ENCODE measurements at places on chromosomes 5 and 9.

DNA sequence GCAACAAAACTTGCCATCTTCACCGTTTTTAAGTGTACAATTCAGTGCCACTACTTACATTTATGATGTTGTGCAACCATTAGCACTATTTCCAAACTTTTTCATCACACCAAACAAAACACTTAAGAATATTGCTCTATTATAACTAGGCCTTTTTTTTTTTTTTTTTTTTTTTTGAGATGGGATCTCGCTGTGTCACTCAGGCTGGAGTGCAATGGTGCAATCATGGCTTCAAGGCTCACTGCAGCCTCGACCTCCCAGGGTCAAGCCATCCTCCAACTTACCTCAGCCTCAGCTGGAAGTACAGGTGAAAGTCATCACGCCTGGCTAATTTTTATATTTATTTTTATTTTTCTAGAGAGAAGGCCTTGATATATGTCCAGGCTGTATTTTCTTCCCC lies 22.3 kb upstream of the LMNB1 start:
- no peak for DNase-seq

GRCh38 chr9:75382126-75382525 lies 293.8 kb downstream of the OSTF1 start:
- DNase-seq, result no peak

- no peak for DNase-seq
Observed at GRCh38 chr9:69582018-69582417, 90.2 kb downstream of the APBA1 start.

GRCh38 chr5:132865668-132866341 lies 464 bp downstream of the GDF9 start:
- no peak for DNase-seq

DNA sequence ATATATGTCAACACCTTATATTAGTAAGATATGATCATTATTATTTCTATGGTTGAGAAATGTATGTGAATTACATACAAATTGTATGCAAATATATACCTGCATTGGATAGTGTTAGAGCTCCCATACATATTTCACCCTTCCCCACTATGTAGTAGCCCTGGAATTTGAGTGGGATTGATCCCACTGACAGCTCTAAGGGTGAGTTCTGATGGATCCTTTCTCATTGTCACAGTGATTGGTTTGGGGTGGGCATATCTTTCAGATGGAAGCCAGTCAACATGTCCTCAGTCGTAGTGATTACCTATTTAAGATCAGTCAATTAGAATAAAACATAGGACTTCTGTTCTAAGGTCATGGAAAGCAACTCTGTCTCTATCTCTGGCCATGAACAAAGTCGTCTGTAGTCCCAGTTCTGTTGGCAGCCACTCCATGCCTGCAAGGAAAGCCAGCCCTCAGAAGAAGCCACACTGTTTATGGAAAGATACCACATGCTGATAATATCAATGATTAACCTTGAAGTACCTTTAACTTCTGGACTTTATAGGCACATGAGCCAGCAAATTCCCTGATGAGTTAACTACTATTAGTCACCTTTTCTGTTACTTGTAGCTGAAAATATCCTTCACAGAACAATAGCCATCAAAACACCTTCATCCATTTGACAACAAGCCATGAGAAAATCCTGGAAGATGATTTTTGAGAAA lies 5.1 kb upstream of the CCDC192 start:
- DNase-seq, result no peak

DNA sequence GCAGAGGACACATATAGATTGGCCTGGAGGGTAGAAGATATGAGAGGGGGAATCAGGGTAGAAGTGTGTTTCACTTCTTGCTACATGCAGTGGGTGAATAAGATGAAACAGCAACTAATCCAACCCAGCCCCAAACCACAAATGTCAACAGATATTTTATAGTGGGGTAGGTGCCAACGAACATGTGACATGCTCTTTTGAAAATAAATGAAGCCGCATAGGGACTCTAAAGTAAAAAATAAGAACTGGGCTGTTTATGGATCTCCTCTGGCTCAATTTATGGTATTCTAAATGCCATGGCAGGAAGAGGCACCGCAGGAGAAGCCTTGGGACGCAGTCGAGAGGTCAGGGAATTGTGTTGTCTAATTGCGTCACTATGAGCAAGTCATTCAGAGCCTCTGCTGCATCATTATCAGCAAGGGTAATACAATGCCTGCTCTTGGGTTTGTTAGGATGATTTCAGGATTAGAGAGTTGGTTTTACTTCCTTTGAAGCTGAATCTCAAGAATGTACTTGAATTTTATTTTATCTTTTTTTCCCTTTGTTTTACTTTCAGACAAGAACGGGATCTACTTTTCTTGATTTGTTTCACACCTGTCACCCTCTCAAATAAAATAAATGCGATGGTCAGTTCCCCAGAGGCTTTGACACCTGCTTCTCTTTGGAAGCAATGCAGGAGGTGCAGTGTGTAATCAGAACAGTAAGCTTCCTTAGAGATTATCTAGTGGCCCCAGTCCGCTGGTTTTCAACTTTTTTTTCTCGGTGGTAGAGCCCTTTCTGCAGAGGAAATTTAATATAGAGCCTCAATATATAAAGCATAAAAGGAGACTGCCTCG lies 375.6 kb upstream of the CLINT1 start:
- DNase-seq, result no peak

GRCh38 chr5:104431981-104432380 lies 869.4 kb upstream of the NUDT12 start:
- DNase-seq, result no peak

- DNase-seq, result no peak
Observed at GRCh38 chr9:93950619-93951601, 4.2 kb downstream of the BARX1 start.

GRCh38 chr5:81189875-81190498 lies 43.1 kb upstream of the CKMT2 start:
- no peak for DNase-seq

GRCh38 chr9:119758241-119758640 lies 389.0 kb upstream of the BRINP1 start:
- DNase-seq, result no peak

GRCh38 chr9:130539420-130540223 lies 39.8 kb upstream of the FUBP3 start:
- DNase-seq, result no peak

DNA sequence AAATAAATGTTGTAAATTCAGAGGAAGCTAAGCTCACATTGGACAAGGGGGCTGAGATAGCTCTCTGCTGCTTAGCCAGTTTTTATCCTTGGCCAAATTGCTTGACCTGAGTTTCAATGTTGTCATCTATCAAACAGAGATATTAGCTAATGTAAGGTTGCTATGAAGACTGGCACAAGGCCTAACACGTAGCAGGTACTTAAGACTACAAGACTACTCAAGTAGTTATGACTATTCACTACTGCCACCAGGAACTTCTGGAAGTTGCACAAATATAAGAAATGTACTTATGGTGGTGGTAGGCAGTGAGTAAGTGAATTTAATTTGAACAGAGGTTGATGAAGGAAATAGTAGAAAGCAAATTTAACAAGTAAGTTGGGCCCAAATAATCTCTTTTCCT lies 17.4 kb upstream of the FYB1 start:
- DNase-seq, result no peak

DNA sequence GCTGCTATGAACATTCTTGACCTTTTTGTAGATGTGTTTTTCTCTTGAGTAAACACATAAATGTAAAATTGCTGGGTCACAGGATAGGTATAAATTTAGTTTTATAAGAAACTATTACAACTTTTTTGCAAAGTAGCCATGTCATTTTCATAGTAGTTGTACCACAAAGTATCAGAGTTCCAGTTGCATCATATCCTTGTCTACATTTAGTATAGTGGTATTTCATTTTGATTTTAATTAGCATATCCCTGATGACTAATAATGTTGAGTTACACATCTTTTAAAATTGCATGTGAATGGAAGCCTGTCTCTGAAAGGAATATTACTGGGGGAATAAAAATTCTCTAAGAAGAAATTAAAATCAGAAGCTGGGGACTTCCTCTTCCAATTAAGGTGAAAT lies 85.4 kb downstream of the TMEM161B start:
- no peak for DNase-seq

GRCh38 chr9:15349892-15350761 lies 43.1 kb upstream of the TTC39B start:
- DNase-seq, result no peak

DNA sequence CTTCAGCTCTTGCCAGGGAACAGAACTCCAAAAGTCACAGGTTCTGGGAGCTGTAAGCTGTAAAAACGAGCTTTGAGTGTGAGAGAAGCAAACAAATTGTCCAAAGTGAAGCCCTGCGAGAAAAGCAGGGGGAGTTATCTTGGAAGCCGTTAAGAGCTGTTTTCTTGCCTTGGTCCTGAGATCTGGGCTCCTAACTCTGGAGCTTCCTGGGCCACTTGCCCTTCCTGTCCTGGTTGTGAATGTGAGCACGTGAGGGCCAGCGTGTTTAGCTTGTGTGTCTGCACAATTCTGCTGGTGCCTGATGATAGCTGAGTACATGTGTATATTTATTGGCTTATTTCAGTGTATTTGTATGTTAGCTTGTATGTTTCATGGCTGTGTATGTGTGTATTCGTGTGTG lies 40.5 kb downstream of the DAB2IP start:
- no peak for DNase-seq

DNA sequence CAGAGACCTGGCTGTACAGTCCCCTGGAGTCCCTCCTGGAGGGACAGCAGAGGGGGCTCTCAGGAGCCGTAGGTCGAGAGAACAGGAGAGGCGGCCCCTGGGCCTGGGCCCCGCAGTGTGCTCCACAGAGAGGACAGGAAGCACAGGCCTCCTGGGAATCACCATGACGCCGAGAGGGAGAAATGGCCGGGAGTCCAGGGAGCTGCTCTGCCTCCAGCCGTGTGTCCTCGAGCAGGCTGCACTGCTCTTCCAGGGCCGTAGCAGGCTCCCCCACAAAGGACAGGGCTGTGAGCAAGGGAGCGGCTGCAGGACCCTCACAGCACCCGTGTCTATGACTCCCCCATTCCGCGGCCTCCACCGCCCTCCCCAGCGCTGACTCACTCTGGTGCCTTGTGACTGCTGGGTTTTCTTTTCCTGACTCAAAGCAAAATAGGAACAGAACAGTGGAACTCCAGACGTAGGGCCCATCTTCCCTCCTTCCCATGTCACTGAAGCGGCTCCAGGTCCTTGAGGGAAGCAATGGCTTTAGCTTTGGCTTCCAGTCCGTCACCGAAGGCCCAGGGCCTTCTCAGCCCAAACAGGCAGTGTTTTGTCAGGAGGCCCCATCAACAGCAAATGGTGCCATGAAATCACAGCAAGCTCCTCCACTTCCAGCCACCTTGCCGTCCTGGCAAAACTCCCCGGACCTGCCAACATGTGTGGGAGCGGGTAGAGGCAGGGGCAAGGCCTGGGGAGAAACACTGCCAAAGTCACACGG lies 114.2 kb downstream of the LHFPL2 start:
- DNase-seq, result no peak

- DNase-seq, result no peak
Observed at GRCh38 chr5:135246923-135247795, 151.9 kb downstream of the MACROH2A1 start.

GRCh38 chr9:99823681-99824377 lies 2.1 kb downstream of the NR4A3 start:
- DNase-seq, result peak; percentile 42

GRCh38 chr9:137278061-137278701 lies 655 bp downstream of the TOR4A start:
- no peak for DNase-seq

- DNase-seq, result no peak
Observed at GRCh38 chr5:43332401-43332800, 19.2 kb upstream of the HMGCS1 start.

- no peak for DNase-seq
Observed at GRCh38 chr5:96745844-96746531, 61.8 kb downstream of the ERAP1 start.

GRCh38 chr9:36739373-36740116 lies 166.8 kb downstream of the MELK start:
- no peak for DNase-seq

- no peak for DNase-seq
Observed at GRCh38 chr9:137244486-137245449, 3.7 kb downstream of the TUBB4B start.

DNA sequence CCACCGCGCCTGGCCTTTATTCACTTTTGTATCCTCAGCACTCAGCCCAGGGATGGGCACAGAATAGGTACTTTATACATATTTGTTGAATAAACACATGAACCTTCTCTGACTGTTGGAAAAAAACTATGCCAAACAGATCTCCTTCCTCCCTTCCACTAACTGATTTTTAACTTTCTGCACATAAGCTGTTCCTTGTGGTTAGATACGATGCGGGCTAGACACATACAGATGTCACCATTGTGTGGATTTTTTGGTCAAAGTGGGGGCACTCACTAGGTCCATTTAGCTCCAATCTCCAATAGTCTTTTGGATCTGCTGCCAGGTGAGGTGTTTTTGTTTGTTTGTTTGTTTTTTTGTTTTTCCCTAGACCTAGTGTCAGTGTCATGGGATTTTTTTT lies 5.1 kb downstream of the TEX48 start:
- DNase-seq, result no peak

GRCh38 chr5:177421062-177421798 lies 5.2 kb upstream of the GRK6 start:
- no peak for DNase-seq

DNA sequence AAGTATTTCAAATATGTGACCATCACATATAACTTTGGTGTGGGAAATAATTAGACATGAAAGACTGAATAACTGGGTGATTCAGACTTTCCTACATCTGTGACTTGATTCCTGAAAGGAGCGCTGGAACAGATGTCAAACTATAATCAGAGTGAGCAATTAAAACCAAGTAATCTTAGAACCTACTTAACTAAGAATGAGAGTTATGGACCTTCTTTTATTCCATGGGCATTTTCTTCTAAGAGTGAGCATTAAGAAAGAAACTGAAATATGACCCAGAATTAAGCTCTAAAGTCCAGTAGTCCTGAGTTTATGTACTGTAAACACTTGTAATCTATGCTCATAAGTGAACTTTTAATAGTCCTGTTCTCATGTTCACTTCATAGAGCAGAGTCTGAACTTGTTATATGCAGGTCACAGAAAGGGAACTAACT lies 68.4 kb downstream of the PAM start:
- DNase-seq, result no peak

- DNase-seq, result no peak
Observed at GRCh38 chr9:76530458-76531110, 71.6 kb downstream of the GCNT1 start.

DNA sequence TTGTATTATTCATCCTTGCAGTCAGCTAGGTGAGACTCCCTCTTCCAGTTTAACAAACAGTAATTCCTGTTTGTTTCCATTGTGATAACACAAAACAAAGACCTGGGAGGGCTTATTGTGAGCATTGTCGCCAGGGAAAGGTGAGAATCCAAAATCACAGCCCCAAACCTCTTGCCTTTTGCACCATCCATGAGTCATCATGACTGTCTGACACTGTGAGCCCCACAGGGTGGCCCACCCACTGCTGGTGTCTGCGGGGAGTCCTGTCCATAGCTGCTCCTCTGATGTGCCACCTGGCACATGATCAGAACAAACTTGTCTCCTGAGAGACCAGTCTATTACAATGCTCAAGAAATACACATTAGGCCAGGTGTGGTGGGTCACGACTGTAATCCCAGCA lies 33.7 kb upstream of the S1PR3 start:
- DNase-seq, result no peak

- DNase-seq, result no peak
Observed at GRCh38 chr5:180915924-180916323, 17.0 kb downstream of the BTNL8 start.
